Activated CD4-positive, alpha-beta T cell treated with anti-CD3 and anti-CD28 coated beads, Interleukin-2, Interleukin-6, amounts not matched to agents 100 ng/mL and 50 ng/mL, durations not matched to agents 16 hours and 8 hours (primary cell): ENCODE measurements at places on chromosomes 5 and 9.

DNA sequence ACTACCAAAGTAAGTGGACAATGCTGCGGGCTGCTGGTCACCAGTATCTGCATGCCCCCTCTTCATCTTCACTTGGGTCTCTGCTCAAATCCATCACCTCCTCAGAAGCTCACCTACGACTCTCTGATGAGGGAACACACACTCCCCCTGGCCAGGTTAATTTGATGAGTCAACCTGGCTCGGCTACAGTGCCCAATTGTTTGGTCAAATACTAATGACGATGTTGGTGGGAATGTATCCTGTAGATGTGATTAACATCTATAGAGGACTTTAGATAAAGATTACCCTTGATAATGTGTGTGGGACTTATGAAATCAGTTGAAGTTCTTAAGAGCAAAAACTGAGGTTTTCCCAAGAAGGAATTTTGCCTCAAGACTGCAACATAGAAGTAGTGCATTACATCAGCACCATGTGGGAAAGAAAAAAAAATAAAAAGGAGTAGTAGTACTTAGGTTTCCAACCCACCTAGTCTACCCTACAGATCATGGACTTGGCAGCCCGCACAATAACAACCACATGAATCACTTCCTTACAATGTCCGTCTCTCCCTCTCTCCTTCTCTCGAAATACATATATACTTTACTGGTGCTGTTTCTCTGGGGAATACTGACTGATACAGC lies 467.3 kb downstream of the DNAH5 start:
- DNase-seq: no peak

DNA sequence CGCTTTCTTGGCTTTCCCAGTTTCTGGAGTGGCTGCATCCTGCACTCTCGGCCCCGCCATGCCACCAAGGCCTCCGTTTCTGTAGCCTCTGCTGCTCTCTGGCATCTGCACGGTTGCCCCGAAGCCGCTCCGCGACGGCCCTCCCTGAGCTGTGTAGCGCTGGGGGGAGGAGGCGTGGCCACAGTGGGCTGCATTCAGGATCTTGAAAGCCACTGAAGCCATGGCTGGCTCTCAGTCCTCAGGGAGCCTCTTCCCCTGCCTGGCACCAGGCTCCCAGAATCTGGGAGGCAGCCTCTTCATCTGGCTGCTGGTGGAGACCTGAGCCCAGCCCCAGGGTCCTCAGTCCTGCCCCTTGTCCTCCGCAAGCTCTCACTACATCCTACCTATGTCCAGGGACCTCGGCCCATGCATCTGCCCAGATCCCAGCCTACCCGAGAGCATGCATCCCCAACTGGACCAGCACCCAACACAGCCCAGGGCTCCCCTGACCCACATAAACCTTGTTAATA lies 25.1 kb downstream of the PAEP start:
- DNase-seq: no peak

DNA sequence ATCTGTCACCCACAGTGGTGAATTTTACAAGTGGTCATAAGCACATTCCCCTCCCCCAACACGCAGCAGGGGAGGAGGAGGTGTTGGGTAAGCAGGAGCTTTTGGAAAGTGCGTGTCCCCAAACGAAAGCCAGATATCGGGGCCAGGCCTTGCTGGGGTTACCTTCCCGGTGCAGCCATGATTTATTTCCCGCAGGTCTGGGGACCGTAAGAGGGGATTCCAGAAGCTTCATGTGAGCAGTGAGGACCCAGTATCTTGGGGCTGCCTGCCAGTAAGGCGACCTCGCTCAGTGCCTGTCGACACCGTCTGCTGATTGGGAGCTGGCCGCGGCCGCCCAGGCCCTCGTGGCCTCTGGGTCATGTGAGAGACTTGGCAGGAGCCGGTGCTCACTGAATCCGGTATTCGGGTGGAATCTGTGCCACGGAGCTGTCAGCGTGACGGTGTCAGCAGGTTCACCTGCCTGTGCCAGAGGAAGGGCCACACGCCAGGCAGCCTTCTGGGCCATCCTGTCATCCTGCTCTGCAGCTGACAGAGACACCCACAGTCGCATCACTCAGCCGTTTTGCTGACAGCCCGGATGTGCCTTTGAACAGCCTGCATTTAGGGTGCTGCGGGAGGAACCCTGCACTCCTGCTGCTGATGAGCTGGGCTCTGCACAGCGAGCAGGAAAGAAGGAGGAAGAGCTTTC lies 37.3 kb downstream of the SEC61B start:
- peak; percentile 50 for DNase-seq

- DNase-seq: no peak
Measured at GRCh38 chr9:73565833-73566465, 414.3 kb downstream of the ANXA1 start.

DNA sequence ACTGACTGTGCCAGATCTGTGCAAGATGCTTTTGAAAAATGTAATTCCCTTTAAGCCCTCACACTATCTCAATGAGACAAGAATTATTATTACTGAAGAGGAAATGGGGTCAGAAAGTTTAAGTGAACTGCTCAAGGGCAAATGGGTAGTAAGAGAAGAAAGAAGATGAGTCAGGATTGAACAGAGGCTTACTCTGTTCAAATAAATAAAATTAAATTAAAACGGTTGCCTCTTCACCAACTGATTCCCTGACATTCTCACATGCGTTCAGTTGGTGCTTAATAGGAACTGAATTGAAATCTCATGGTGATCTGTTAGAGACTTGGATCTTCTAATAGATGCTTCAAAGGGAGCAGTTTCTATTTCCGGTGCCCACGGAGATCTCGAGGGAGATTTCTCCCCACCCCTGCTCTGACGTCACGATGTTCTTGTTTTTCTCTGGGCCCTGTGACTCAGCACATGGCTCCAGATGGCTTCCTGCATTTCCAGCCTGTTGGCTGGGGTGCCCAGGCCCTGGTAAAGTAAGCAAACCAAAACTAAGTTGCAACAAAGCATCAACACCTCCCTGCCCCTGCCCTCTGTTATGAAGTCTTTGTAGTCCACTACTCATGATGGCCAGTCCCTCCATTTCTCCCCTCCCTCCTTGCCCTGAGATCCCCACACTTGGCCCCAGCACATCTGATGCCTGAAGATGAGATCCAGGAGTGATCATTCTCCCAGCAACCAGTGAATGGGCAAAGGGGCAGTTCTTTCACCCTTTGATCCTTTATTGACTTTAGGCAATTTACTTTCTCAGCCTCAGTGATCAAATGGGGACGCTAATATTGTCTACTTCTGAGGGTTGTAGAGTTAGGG lies 106.1 kb upstream of the CPEB4 start:
- peak; percentile 37 for DNase-seq

- DNase-seq: no peak
Measured at GRCh38 chr5:41683181-41683580, 172.8 kb upstream of the PLCXD3 start.

DNA sequence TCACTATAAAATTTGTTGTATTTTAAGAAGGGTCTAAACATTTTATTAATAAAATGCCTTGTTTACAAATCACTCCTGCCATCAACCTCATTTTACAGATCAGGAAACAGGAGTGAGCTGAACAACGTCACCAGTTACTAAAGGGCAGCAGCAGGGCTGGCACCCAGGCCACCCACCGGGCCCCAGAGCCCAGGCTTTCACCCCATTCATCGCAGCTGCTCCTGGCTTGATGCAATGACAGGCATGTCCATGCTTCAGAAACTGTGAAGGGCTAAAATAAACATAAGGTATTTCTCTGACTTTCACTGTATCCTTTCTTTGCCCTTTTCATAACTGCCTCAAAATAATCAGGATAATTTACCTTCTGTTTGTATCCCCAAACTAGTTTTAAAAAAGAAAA lies 18.1 kb downstream of the MED27 start:
- DNase-seq: no peak

GRCh38 chr9:19233344-19233743 lies 2.9 kb downstream of the DENND4C start:
- DNase-seq: no peak

DNA sequence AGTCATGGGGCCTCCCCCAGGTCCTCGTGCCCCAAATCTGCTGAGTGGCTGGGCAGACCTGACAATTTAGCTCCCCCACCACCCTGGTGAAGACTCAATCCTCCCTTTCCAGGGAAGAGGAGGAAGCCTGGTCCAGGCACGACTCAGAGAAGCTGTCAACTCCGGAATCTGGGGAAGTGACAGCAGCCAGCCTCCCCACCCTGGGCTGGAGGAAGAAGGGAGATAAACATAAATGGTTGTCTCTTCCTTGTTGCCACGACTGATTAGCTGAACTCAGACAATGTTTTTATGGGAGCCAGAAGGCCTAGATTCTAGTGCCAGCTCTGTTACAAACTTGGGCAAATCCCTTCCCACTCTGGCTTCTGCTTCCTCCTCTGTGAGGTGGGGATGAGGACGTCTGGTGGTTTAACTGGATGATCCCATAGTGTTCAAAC lies 15.4 kb downstream of the CCDC69 start:
- no peak for DNase-seq

- DNase-seq: no peak
Measured at GRCh38 chr5:6722015-6722414, 8.8 kb downstream of the TENT4A start.

- DNase-seq: no peak
Measured at GRCh38 chr9:135029871-135030565, 57.5 kb upstream of the OLFM1 start.

DNA sequence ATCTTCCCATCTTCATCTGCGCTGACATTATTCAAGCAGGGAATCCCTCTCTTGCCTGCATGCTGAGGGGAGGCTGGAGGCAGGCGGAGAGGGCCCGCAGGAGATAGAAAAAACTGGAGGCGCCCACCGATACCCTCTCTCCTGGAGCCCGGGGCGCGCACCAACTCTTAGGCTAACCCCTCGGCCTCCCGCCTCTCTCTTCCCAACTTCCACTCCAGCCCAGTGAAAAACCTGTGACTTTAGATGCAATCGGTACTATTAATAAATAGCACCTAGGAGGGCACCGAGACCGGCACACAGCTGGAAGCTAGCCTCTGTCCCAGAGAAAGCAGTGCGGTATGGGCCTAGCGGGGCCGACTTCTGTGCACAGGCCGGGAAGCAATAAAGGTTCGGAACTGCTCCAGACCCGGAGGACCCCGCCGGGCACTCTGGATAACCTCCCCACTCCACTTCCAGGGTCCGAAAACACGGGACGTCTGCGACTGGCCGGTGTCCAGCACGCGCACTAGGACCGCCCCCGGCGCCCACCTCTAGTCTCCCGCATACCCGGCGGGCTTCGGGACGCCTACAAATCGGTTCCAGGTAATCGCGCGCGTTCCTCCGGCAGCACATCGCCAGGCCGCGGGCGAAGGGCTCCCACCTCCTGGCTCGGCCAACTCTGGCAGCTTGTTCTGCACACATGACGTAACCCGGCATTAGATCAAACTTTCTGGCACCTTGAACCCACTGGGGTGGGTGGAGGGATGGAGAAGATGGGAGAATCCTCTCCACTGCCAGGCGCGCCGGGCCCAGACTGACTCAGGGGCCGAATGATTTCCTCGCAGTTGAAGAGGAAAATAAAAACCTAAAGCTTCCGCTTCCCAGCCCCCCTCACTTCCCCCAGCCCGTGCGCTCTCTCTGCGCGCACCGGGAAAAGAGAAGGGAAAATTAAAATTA lies 1.4 kb downstream of the EFNA5 start:
- no peak for DNase-seq

DNA sequence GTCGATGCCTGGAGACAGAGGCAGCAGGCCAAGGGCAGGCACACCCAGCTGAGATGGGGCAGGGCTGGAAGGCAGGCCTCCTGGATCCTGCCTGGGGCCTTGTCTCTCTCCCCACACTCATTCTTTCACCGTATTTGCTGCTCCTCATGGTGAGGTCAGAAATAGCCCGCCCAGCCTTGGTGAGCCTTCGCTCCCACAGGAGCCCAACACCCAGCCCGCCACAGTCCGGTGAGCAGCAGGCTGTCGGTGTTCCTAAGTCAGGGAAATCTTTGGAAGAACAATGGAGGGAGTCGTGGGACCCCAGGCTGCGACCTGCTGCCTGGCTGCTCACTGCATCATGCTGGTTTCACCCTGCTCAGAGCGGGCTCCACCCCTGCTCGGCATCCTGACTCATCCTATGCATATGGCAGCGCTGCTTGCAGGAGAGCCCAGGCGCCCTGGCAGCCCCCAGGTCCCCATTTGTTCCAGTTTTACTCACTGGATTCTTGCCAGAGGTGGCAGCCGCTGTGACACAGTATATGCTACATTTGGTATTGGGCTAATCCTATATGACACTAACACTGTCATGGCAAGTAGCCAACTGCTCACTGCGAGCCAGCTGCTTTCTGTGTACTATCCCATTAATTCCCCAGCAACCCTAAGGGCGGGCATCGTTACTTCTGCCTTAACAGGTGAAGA lies 53.2 kb upstream of the NCS1 start:
- no peak for DNase-seq

DNA sequence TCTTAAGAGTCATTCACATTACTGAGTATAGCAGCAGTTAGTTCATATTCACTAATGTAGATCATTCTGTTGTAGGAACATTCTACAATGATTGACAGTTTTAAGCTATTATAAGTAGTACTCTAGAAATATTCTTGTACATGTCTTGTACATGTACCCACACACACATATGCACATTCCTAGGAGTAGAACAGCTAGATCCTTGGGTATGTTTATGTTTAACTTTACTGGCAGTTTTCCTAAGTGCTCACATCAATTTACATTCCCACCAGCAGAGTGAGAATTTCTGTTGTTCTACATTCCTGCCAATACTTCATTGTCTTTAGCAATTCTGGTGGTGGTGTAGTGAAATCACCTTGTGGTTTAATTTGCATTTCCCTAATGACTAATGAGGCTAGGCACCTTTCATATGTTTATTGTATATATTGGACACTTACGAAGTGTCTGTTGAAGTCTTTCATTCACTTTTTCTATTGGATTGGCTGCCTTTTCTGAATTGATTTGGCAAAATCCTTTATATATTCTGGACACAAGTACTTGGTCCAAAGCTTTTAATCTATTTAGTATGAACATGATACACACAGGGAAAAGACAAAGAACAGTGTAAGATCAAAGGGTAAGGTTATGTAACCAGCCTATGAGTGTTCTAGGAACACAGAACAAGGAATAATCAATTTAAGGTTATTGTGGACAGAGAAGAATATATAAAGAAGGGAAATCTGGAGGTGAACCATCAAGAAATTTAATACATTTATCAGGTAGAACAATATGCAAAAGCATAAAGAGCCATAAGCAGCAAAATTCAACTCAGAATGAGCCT lies 95.6 kb downstream of the MLLT3 start:
- peak; percentile 17 for DNase-seq

DNA sequence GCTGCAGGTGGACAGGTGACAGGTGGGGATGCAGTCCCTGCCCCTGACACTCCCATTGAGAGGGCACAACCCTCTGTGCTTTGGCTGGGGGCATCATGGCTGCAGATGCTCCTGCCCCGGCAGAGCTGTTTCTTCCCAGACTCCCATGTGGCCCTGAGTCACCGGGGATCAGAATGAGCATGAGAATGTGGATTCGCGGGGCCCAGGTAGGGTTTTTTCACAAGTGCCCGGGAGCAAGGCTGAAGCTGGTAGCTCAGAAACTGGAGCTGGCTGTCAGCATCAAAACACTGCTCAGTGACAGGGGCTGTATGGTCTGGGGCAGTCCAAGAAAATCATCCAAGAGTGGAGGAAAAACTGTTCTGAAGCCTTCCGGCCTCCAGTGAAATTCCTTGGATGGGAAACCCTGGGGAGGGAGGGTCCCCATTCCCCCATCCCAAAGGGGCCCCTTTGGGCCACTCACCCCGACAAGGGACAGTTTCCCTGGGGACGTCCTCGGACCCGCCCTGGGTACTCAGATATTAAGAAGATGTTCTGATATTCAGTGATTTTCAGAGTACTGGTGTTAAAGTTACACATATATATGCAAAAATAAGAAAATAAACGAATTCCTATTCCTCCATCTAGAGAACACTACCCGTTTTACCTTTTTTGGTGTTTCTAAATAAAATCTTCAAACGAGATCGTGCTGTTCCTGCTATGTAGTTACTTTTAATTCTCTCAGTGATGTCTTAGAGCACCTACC lies 120.1 kb upstream of the LPCAT1 start:
- no peak for DNase-seq
